ENCODE measurements at places on chromosomes 6 and 20. TPM values are rescaled to one million over a fixed set of nuclear protein-coding genes. Genes with fewer than 3 reads are reported as not detected.

The MACROD2 gene
- 0.33 TPM for polyA plus RNA-seq

The SPTLC3 gene
- polyA plus RNA-seq: 0.05 TPM

The TMEM170B gene
- polyA plus RNA-seq: 0.65 TPM

The AGER gene
- 2.9 TPM for polyA plus RNA-seq

All from SK-N-SH (cell line).